Hair follicle dermal papilla cell (primary cell): ENCODE measurements at places on chromosomes 6 and 20. TPM values are rescaled to one million over a fixed set of nuclear protein-coding genes. Genes with fewer than 3 reads are reported as not detected.

GNRH2 gene
- 0.49 TPM in 1 of 2 replicates, not detected in the other for total RNA-seq

HSP90AB1 gene
- 553 and 574 TPM in 2 replicates for total RNA-seq

ALDH8A1 gene
- 0.12 and 0.16 TPM in 2 replicates for total RNA-seq

GINS1 gene
- 1.7 and 1.8 TPM in 2 replicates for total RNA-seq

ULBP3 gene
- total RNA-seq: 18.0 and 18.8 TPM in 2 replicates

FOXQ1 gene
- 0.24 and 1.5 TPM in 2 replicates for total RNA-seq

ZNF391 gene
- total RNA-seq: 0.49 and 3.5 TPM in 2 replicates

TULP1 gene
- not detected in 2 replicates for total RNA-seq

NT5E gene
- 209 and 231 TPM in 2 replicates for total RNA-seq

NR2E1 gene
- not detected in 2 replicates for total RNA-seq

ANKRD6 gene
- total RNA-seq: 8.1 and 9.4 TPM in 2 replicates
